ENCODE measurements at places on chromosomes 12 and 14.

DNA sequence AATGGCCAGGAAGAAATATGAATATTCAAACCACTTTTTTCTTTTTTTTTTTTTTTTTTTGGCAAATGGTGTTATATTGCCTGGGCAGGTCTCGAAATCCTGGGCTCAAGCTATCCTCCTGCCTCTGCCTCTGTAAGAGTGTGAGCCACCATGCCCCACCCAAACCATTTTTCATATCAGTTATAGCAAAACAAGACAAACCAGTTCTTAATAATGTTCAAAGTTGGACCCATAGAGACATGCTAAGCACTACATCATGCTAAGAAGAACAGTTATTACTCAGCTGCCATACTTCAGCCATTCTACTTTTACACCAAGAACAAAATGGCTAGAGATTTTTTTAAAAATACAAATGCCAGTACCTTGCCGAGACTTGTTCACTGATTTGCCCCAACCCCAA, 25.5 kb downstream of the EIF2S1 start:
- no peak for DNase-seq

DNA sequence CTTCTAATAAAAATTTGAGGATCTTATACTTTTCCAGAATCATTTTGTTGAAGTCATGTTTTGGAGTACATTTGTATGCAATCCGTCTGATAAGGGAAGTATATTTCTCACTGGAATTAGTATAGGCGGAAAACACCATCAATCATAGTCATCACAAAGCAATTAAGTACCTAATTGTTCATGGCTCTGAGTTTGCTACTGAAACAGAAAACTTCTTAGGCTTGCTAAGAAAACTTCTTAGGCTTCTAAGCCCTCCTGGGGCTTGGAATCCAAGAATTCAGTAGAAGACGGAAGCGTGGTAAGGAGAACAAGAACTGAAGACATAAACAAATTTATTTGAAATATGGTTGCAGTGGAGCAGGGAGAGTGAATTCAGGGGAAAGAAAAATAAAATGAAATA, 636.3 kb downstream of the DIO2 start:
- DNase-seq: no peak

DNA sequence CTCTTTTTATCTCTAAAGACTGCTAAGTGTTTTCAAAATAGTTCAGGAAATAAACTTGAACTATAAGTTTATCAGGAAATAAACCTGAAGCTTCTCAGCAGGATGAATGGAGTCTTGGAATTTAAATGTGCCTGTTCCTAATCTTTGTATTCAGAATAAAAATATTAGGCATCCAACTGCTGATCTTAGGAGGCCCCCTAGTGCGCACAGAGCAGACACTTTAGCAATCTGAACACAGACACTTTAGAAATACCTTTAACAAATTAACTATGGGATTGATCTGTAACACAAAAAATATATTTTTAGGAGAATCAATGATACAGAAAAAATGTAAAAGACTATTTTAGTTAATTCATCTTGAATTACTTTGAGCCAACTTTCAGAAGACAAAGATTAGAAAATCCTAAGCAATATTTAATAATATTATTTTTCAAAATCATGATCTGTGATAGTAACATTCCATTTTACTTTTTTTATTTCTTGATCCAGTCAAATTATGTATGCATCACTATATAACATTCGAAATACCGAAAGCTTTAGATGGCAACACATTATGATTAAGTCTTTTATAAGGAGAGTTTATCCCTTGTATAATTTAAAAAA, 80.9 kb downstream of the SLC41A2 start:
- no peak for DNase-seq

DNA sequence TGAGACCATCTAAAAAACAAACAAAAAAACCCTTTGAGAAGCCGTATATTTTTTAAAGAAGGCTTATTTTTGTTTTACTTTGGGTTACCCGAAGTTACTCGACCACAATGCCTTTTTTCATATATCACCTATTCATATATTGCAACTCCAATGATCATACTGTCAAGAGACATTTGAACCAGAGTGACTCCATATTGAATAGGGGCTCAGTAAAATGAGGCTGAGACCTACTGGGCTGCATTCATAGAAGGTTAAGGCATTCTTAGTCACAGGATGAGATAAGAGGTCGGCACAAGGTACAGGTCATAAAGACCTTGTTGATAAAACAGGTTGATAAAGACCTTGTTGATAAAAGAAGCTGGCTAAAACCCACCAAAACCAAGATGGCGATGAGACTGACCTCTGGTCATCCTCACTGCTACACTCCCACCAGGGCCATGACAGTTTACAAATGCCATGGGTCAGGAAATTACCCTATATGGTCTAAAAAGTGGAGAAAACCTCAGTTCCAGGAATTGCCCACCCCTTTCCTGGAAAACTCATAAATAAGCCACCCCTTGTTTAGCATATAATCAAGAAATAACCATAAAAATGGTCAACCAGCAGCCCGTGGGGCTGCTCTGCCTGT, 50.0 kb upstream of the PKP2 start:
- no peak for DNase-seq

DNA sequence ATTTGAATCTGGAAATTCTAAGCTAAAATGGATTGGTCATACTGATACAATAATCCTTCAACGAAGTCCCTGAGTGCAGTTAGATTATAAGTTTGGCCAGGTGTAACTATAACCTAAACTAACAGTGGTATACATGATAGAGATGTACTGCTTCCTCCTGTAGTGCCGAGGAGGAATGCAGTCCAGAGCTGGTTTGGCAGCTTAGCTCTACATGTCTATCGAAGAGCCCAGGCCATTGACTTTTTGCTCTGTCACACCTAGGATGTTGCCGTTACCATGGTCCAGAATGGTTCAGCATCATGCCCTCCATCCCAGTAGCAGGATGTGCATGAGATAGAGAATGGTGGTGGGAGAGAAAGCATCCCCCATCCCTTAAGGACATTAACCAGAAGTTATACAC, 318.1 kb downstream of the ZFP36L1 start:
- no peak for DNase-seq

DNA sequence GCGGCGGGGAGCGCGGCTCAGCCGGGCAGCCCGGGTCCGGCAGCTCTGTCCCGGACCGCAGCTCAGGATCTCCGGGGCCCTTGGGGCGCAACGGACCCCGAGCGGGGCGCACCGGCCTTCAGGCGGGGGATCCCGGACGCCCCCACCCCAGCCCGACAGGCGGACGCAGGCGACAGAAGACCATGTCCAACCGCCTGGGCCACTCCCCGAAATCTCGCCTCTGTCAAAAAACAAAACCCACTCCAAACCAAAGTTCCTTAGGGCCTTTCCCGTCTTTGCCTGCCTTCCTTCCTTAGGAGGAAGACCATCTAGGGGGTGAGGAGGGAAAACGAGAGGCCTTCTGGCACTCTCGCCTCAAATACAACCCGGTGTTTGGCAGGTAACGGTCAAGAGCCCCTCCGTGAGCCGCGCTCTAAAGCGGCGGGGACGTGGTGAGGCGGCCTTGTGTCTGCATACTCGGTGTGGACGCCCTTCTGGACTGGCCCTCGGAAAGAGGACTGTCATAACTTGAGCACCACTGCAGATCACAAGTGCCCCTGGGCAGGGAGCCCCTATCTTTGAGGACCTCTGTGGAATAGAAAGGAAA, 604 bp downstream of the HCFC2 start:
- DNase-seq: peak; percentile 27

GRCh38 chr12:12912711-12913110, 21.3 kb downstream of the GPRC5A start:
- DNase-seq: no peak

- no peak for DNase-seq
These were observed 83.0 kb upstream of the ZDHHC17 start for GRCh38 chr12:76680940-76681339.

GRCh38 chr14:24095271-24096068, 1.4 kb downstream of the PCK2 start:
- DNase-seq: peak; percentile 43

GRCh38 chr12:57488402-57489156, 711 bp downstream of the MARS1 start:
- DNase-seq: no peak

DNA sequence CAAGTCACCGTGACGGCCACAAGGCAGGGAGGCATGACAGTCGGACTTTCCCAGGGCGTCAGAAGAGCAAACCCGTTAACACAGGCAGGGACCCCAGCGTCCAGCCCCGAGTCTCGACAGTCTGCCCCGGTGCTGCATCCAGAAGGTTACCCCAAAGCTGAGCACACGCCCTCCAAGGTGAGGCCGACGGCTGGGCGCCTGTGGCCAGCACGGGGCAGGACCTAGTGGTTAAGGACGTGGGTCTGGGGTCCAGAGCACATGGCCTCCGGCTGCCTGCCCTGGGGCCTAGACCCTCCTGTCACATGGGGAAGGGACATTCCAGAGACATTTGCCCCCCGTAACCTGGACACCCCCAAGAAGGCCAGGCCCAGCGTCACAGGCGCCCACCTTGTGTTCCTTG, 29.7 kb upstream of the BTBD6 start:
- DNase-seq: no peak

GRCh38 chr14:68705741-68706283, 87.1 kb downstream of the ZFP36L1 start:
- no peak for DNase-seq

DNA sequence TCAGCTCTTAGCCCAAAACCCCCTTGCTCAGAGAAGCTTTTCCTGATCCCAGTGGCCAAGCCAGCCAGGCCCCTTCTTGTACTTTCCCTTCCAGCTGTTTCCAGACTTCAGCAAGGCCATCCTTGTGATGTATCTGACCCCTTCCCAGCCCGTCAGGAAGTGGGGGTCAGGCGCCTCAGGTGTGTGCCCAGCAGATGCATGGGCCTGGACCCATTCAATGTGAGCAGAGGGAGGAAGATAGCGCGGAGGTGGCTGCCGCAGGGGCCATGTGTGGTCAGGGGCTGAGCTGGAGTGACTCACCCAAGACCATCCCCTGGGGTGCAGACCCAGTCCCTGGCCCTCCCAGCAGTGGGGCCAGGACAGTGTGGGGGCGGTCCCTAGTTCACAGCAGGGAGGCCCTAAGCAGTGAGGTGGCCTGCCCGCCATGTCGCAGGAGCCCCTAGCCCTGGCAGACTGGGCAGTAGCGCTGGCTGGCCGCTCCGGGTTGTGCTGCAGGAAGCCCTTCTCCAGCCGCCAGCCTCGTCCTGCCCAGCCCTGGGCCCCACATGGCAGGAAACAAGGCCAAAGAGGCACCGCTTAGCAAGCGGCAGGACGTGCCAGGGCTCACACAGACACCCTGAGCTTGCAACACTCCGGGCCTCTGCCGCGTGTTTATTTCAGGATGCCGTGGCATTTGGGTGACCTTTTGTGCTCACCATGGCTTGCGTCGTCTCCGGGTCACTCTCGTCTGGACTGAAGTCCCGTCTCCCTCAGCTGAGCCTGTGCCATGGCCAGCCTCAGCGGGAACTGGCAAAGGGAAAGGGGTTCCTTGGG, 12.0 kb downstream of the ADSS1 start:
- peak; percentile 90 for DNase-seq

GRCh38 chr12:6950401-6950801, 755 bp upstream of the PTPN6 start:
- no peak for DNase-seq

DNA sequence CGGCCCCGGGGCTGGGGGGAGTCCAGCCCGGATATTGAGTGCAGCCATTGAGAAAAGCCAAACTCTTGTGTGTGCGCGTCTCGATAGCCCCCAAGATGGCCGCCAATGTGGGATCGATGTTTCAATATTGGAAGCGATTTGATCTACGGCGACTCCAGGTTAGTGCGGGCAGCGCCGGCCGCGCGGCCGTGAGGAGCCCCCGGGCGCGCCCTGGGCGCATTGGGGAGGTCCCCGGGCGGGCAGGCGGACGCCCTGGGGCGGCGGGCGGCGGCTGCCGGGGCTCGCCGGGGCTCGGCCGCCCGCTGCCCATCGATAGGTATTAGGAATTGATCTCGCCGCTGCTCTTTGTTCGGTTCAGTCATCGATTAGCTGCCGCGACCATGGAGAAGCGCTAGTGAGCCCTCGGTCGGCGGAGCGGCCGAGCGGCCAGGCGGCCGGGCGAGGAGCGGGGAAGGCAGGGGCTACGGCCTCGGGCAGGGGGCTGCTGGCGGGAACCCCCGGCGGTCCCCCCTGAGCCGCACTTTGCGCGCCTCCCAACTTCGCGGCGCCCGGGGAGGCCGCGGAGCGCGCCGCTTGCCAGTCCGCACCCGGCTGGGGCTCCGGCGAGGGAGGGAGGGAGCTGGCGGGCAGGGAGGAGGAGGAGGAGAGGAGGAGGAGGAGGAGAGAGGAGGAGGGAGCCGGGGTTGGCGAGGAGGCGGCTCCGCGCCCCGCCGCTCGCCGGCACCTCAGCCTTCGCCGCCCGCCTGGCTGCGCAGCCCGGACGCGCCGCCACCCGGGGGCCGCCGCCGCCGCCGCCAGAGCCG, 113.9 kb upstream of the MYL2 start:
- no peak for DNase-seq

GRCh38 chr14:65704437-65704836, 291.9 kb downstream of the FUT8 start:
- no peak for DNase-seq

- DNase-seq: no peak
These were observed 579 bp upstream of the BLOC1S1 start for GRCh38 chr12:55715169-55715764.

DNA sequence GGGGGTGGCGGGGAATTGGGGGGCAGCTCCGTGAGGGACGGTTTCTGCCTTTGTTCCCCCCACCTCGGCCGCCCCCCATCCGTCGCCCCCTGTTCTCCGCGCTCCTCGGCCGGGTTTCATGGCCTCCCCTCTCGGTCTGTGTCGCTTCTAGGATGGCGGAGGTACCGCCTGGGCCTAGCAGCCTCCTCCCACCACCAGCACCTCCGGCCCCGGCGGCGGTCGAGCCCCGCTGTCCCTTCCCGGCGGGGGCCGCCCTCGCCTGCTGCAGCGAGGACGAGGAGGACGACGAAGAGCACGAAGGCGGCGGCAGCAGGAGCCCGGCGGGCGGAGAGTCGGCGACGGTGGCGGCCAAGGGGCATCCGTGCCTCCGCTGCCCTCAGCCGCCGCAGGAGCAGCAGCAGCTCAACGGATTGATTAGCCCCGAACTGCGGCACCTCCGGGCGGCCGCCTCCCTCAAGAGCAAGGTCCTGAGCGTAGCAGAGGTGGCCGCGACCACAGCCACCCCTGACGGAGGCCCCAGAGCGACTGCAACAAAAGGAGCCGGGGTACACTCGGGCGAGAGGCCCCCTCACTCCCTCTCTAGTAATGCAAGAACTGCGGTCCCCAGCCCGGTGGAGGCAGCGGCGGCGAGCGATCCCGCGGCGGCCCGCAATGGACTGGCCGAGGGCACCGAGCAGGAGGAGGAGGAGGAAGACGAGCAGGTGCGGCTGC, 575 bp downstream of the NAA30 start:
- DNase-seq: peak; percentile 25

GRCh38 chr14:103868242-103868897, 21.0 kb upstream of the PPP1R13B start:
- no peak for DNase-seq

- DNase-seq: no peak
These were observed 45.6 kb upstream of the SGPP1 start for GRCh38 chr14:63773504-63773903.

GRCh38 chr14:21933681-21934080, 260.1 kb upstream of the OR4E1 start:
- DNase-seq: no peak
